RWPE1 (cell line): ENCODE measurements at places on chromosomes 5 and 9.

GRCh38 chr9:2291980-2292704, 277.0 kb downstream of the SMARCA2 start:
- peak; percentile 14 for DNase-seq

- no peak for DNase-seq
These were observed 2.6 kb downstream of the UBTD2 start for GRCh38 chr5:172280929-172281328.

GRCh38 chr5:118069452-118069851, 918.9 kb downstream of the DTWD2 start:
- DNase-seq, result no peak

DNA sequence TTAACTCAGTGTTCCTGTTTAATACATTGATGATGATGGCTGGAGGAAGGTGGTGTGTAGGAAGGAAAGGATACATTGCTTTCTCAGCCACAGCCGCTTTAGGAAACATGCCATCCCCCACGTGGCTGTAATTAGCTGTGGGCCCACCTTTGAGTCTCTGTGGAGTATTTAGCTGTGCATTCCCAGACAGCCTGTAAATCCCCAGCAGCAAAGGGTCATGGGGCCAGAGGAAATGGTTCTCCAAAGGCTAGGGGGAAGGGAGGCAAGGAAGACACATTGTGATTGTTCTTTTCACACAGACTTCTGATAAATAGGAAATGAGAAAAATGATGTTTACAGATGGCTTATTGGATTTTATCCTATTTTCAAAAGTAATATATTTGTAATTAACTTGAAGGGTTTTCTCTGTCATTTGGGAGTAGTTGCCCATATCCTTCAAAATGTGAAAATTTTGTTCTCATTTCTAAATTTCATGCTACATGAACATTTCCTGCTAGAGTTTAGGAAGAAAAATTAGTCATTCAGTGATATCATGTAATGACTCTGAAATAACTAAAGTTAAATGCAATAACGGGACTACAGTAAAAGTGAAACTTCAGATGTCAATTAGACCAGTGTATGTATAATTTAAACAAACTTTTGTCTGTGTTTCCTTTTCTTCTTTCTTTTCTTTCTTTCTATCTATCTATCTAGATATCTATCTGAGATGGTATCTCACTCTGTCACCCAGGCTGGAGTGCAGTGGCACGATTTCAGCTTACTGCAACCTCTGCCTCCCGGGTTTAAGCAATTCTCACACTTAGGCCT, 24.3 kb upstream of the F2R start:
- no peak for DNase-seq

GRCh38 chr5:171868236-171868635, 82.6 kb downstream of the SMIM23 start:
- DNase-seq, result no peak

GRCh38 chr5:125798307-125798706, 624.9 kb upstream of the GRAMD2B start:
- peak; percentile 23 for DNase-seq

DNA sequence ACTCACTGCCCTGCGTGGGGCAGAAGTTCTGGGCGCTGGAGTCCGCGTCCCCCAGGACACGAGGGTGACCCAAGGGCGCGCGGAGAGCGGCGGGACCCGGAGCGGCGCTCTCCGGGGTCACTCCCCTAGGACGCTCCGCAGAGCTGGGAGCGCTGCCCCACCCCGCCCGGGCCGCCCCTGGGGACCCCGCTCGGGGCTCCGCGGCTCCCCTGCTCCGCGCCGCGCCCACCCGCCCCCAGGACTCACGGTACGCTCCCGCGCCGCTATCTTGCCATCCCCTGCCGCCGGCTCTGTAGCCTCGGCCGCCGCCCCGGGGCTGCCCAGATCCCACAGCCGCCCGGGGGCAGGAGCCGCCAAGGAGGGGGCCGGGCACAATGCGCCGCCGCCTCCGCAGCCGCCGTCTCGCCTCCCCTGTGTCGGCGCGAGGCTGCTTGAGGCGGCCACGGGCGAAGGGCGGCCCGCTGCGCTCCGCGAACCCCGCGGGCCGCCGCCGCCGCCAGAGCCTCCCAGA, 303 bp downstream of the LIFR start:
- DNase-seq, result no peak

DNA sequence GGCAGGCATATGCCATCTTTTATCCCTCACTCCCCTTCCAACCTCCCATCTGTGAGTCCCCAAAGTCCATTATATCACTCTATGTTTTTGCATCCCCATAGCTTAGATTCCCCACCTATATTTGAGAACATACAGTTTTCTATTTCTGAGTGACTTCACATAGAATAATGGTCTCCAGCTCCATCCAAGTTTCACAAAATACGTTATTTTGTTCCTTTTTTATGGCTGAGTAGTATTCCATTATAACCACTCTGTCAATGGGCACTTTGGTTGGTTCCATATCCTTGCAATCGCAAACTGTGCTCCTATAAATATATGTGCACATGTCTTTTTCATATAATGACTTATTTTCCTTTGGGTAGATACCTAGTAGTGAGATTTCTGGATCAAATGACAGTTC, 178.6 kb downstream of the GAS1 start:
- no peak for DNase-seq

- DNase-seq, result peak; percentile 14
These were observed 122.3 kb downstream of the MARCHF11 start for GRCh38 chr5:16057277-16057676.

DNA sequence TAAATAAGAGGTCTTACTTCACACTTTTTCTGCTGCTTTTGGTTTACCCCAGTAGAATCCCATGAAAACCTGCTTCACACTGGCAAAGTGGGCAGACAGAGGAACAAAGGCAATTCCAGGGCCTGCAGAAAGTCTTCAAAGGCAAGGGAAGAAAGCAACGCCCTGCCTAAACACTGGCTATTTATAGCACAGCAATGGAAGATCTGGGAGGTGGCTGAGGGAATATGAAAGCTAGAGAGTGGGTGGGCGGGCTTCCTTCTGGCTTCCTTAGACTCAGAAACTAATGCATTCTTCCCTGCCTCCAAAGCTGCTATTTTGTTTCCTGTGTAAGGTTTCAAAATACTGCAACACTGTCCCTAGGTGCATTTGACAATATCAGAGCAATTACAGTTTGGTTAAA, 46.8 kb downstream of the ELAVL2 start:
- no peak for DNase-seq

DNA sequence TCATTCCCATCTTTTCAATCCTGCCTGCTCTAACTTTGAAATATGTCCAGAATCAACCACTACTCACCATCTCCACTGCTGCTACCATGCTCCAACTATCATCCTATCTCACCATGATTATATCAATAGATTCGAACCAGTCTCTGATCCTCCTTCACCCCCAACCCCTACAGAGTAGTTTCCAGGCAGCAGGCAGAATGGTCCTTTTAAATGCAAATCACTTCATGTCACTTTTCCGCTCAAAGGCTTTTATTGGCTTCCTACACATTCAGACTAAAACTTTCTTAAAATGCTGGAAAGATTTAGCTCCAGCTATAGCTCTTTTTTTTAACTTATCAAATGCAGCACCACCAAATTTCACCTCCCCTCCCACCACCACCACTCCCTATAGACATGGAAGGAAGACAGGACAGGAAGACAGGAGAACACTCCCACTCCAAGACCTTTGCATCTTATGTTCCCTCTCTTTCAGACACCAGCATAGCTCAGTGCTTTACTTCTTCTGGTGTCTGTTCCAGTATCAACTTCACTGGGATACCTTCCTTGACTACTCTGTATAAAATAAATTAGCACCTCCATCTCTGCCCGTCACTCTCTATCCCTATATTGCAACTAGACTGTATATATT, 9.9 kb upstream of the PPP2R2B start:
- no peak for DNase-seq

GRCh38 chr5:156556666-156557406, 229.9 kb downstream of the SGCD start:
- no peak for DNase-seq
